ENCODE measurements at places on chromosomes 5 and 9. TPM values are rescaled to one million over a fixed set of nuclear protein-coding genes. Genes with fewer than 3 reads are reported as not detected.

Gene PCDHGC4
- total RNA-seq = 2.5 TPM

Gene IL3
- not detected for total RNA-seq

Gene HMMR
- total RNA-seq = 8.6 TPM

Gene DPP7
- total RNA-seq = 154 TPM

Gene SEMA6A
- total RNA-seq = 9.3 TPM

Gene ERCC6L2
- total RNA-seq = 42.5 TPM

Gene TRPM3
- not detected for total RNA-seq

Gene ZNF618
- 20.7 TPM for total RNA-seq

Gene CARD6
- 24.4 TPM for total RNA-seq

Gene NTNG2
- total RNA-seq = 0.58 TPM

Gene TAL2
- not detected for total RNA-seq

Gene IFNE
- total RNA-seq = 0.39 TPM

Gene DDX4
- not detected for total RNA-seq

Gene KIF4B
- total RNA-seq = 0.23 TPM

Gene AK8
- total RNA-seq = 1.5 TPM

Gene MOB3B
- total RNA-seq = 0.47 TPM

All from glomerular endothelial cell (primary cell).